ENCODE measurements at places on chromosomes 2 and 18.

DNA sequence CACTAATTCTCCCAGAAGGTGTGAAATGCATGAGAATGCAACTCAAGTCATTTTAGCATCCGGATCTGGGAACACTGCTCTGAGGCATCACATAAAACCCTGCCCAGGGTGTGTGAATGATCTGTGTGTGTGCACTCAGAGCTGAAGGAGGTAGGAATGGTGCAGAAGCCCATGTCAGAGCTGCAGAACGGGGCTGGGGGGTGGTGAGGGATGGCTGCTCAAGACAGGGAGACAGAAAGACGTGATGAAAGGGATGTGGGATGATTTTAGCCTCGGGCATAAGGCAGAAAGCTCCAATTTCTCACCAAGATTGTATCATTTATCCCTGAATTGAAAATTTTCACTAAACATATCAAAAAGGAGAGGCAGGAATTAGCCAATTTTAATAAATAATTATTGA is 369.1 kb downstream of the EIPR1 start:
- DNase-seq = no peak

GRCh38 chr2:48319863-48320262 is 210.1 kb upstream of the STON1 start:
- no peak for DNase-seq

GRCh38 chr2:48439102-48439501 is 90.9 kb upstream of the STON1 start:
- no peak for DNase-seq

- no peak for DNase-seq
Observed at GRCh38 chr2:62398356-62398755, 107.6 kb downstream of the TMEM17 start.

DNA sequence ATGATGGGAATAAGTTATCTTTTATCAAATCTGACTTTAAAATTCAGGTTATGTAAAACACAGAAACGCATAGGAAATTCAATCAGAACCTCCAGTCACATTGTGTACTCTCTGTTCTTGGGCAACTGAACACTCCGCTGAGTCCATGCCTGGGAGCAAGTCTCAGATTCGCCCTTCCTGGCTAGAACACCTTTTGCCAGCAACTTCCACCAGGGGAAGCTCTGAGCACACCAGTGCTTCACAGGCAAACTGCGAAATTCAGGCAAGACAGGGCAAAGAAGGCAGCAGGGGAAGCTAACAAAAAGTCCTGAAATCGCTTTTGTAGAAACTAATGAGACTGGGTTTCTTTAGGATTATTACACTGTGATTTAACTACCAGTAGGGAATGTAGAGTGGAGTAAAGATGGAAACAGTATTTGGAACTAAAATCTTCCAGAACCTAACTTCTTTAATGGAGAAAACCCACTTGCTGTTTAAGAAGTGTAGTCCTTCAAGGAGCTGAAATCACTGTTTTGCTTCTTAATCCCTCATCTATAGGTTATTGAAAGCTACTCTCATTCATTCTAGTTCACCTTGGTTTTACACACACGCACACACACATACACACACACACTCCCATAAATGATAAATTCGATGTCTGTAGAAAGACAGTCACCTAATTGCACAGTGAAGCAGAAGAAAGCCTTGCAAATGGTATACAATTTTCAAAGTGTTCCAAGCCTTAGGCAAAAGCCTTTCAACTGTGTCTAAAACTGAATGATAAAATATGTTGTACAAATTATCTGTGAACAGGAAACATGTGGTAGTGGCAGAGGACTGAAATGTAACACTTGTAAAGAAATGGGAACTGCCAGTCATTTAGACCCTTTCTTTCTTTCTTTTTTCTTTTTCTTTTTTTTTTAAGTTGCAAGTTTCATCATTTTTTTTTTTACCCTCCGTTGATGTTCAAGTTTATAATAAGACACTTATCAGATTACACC is 214.5 kb downstream of the TMEM182 start:
- DNase-seq = no peak

- no peak for DNase-seq
Observed at GRCh38 chr2:160114020-160114419, 51.6 kb upstream of the PLA2R1 start.

DNA sequence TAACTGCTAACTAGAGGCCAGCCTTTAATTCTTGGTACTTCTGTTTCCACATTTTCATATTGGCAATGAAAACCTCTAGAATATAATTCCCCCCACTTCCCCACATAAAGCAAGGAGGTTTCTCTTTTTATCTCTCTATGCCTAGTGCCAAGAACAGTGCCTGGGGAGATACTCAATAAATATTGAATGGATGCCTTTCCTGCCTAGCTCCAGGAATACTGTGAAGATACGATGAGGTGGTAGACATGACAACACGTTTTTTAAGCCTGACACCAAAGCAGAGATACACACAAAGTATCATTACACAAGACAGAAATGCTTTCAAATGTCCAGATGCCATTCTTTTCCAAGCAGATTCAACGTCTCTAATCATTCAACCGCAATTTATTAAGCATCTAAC is 535.5 kb downstream of the XIRP2 start:
- no peak for DNase-seq

DNA sequence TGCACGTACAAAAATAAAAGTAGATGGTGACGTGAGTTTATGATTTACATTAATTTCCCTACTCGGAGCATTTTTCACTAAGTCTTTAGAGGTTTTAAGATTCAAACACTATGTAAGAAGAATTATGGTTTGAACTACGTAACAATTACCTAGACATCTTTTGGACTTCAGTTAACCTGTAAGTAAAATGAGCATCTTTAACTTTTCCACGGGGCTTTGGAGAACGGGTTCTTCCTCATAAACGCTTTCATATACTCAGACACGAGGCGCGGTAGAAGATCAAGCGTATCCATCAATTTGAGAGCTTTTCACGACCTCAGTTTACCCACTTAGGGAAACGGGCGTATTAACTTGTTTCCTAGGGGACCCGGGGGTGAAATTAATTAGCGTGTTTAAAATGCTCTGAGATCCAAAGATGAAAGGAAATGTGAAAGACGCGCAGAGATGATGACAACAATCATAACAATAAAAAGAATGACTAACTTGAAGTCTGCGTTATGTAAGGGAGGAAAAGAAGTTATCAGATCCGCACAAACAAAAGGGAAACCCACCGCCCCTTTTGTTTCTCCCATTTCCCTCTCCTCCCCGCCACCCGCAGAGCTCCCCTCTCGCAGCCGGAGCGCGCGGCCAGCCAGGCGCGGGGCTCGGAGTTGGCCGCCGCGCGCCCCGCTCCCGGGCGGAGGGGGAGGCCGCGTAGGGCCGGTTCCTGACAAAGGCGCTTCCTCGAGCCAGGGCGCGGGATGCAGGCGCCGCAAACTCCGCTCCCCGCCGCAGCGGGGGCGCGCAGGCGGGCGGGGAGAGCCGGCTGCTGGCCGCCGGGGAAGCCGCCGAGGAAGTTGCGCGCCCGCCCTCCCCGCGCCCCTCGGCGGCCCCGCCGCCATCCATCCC is 807 bp downstream of the PELI1 start:
- no peak for DNase-seq

GRCh38 chr2:199470361-199470671 is 12.6 kb upstream of the SATB2 start:
- no peak for DNase-seq

DNA sequence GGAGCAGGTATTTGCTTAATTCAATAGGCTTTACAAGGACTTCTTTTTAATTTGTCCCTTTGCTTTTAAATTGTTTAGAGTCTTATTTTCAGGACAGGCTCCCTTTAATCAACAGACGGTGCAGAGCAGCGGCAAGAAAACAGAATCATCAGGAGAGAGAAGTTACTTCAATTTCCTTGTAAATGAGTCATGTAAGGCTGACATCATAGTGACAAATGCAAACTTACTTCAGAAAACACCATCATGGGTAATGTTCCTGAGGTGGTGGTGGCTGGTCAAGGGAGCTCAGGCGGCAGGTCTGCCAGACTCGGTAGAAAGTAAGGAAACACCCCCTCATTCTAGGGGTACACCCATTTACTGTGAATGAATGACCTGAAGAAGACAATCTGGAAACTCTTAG is 395.1 kb downstream of the FBXO15 start:
- DNase-seq = peak; percentile 3

GRCh38 chr2:160613466-160614153 is 120.0 kb upstream of the RBMS1 start:
- no peak for DNase-seq

GRCh38 chr18:75467281-75467795 is 39.8 kb upstream of the SMIM21 start:
- DNase-seq = no peak

DNA sequence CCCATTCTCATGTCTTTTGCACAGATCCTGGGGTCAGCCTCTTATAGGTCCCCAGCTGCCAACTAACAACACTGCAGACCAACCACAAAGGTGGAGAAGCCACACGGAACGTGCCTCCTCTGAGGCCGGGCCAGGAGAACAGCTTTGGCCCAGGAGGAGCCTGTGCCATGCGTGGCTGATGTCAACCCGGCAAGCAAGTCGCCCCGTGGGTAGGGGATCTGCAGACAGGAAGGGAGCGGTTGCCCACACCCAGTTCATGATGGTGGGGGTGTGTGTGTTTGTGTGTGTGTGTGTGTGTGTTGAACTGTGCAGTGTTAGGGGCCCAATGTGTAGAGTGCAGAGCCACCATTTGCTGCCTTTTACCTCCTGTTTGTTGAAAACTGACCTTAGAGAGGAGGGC is 2.4 kb upstream of the CLEC4F start:
- DNase-seq = no peak

DNA sequence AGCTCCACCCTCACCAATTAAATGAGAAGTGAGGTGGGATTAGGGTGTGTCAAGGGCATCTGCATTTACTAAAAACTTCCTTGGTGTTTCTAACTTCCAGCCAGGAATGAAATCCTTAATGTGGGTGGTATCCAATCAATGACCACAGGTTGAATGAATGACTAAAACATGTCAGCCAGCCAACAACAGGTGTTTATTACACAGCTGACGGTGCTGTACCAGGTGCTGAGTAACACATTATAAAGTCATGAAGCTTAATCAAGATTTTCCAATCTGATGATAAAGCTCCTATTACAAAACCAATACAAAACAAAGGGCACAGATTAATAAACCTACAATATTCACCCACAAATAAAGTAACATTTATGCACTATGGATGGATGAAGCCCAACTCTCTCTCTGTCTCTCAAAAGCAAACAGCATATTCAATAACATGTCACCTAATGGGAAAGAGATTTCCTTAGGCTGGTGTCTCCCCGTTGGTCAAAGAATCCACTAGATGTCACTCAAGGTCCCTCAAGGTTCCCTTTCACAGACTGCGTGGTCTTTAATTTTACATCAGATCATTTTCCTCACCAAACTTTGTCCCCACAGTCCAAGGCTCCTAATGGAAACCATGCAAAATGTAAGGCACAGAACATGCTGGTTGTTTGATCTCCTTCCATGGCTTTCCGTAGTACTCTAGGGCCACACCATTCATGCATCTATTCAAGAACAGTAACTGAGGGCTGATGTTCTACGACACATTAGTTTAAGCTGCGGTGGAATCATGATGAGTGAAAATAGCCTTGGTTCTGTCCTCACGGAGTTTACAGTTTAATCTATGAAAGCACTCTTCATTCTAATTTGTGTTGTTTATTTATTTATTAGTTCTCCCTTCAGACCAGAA is 6.4 kb upstream of the PTPN4 start:
- no peak for DNase-seq

- no peak for DNase-seq
Observed at GRCh38 chr2:52563151-52563550, 1204.5 kb upstream of the CHAC2 start.

- DNase-seq = no peak
Observed at GRCh38 chr2:174635776-174636404, 38.3 kb upstream of the WIPF1 start.

GRCh38 chr2:160387558-160388262 is 105.9 kb downstream of the RBMS1 start:
- peak; percentile 96 for DNase-seq

- DNase-seq = no peak
Observed at GRCh38 chr2:172294983-172295382, 132.4 kb upstream of the ITGA6 start.

- no peak for DNase-seq
Observed at GRCh38 chr18:50866765-50867164, 12.2 kb upstream of the ME2 start.

DNA sequence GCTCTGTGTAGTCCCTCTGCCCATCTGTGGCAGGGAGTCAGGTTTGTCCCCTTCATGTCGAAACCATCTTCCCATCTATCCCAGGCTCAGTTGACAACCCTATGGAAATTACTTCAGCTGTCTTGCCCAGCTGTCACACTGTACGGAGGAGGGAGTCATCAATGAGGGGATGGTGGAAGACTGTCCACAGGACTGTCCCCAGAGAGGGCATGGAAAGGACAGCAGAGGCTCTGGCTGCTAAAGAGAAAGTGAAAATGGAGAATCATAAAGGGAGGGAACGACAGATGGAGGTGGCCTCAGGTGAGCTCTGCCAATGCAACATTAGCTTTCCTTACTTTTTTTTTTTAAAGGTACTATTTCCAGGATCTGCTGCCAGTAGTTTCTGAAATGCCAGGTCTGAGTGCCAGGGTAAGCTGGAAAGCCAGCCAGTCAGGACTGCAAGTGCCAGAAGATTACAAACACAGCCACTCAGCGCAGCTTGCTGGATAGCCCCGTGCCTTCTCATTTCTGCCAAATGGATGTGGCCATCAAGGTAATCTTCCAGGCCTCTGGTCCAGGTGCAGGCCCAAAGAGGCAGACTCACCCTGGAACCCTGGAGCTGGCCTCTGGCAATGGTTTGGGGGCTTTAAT is 192.8 kb downstream of the AGPS start:
- DNase-seq = no peak

DNA sequence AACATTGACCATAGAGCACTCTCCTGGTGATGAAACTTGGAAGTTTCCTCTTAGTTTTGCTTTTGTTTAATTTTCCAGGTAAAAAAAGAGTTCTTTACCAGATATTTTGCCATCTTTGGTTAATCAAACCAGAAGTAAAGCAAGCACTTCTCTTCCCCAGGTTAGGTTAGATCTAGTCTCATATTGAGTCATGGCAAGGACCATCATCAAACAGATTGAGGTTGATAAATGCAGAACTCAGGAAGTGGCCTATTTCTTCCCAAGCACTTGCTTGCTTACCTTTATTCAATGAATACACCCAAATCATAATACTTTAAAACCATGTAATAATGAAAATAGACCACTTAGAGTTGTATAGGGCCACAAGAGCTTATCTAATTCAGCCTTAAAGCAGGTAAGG is 23.4 kb downstream of the DNAH6 start:
- no peak for DNase-seq

- no peak for DNase-seq
Observed at GRCh38 chr2:193428336-193428818, 1233.6 kb upstream of the TMEFF2 start.

- DNase-seq = peak; percentile 79
Observed at GRCh38 chr2:212974692-212975091, 176.7 kb downstream of the IKZF2 start.

Measured in GM04504 (cell line).